Cardiac muscle cell (in vitro differentiated cells and primary cell): ENCODE measurements at places on chromosomes 12 and 14. TPM values are rescaled to one million over a fixed set of nuclear protein-coding genes. Genes with fewer than 3 reads are reported as not detected.

The TAS2R42 gene
- not detected in 2 replicates for total RNA-seq

The OR4K2 gene
- not detected in 2 replicates for total RNA-seq

The ARMH4 gene
- total RNA-seq: 28.5 and 64.6 TPM in 2 replicates

The TPH2 gene
- not detected in 2 replicates for total RNA-seq

The CCDC196 gene
- not detected in 2 replicates for total RNA-seq

The ASB8 gene
- total RNA-seq: 41.2 and 47.9 TPM in 2 replicates

The RASAL1 gene
- 0.32 and 0.33 TPM in 2 replicates for total RNA-seq

The GYS2 gene
- not detected in 2 replicates for total RNA-seq

The FOXG1 gene
- total RNA-seq: 0.11 TPM in 1 of 2 replicates, not detected in the other

DNA sequence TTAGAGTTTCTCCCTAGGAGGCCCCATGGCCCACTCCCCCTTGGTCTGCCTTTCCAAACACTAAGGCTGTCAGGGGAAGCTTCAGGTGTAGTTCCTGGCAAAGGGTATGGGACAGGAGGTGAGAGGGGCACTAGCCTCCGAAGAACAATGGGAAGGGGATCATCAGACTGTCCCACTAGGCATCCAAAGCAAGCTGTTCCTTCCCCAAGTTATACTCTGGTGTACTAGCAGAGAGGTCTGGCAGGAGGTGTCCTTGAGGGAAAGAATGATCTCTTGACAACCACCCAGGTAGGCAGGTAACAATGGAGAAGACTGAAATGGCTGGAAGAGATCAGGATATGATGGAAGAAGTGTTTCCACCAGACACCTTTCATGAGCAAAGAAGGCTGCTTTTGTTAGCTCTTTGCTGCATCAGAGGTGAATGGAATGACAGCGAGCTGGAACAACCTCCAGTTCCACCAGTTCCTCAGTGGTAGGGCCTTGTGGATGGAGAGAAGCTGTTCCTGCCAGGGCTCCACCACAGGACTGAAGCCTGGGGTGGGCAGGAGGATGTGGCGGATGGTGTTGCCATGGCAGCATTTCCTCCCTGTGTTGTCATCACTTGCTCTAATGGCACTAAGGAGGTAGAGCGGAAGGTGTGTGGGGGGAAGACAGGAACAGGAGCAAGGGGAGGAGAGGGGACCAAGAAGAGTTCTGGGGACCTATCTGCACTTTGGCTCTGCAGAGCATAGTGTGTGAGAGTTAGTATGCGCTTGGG lies 2.3 kb upstream of the AGAP2 start:
- no peak for DNase-seq

DNA sequence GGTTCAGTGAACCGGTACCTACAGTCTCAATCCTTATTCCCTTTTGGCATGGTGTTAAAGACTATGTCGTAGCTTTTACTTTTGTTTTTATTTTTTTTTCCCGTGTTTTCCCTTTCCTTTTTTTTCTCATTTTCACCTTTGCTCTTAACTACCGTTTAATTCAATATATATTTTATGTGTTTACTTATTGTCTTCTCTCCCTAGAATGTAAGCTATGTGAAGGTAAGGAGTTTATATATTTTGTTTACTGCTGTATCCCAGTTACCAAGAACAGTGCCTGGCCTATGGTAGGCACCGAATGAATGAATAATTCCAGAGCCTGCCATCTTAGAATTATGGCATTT lies 261 bp upstream of the MLH3 start:
- no peak for DNase-seq

DNA sequence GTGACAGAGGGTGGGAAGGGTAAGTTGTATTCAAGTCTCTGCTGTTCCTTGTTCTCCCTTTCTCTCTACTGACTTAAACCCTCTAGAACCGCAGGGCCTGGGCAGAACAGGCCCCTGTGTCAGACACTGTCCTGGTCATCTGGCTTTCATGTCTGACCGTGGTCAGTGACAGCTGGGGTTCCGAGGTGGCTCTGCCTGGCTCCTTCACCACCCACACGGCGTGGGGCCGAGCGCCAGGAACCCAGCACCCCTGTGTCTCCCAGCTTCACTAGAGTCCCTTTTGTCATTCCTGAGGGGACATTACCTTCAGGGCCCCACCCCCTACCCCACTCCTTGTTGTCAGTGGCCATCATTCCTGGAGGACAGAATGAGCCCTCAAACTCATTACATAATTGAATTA lies 168.9 kb downstream of the ADGRD1 start:
- DNase-seq: no peak

DNA sequence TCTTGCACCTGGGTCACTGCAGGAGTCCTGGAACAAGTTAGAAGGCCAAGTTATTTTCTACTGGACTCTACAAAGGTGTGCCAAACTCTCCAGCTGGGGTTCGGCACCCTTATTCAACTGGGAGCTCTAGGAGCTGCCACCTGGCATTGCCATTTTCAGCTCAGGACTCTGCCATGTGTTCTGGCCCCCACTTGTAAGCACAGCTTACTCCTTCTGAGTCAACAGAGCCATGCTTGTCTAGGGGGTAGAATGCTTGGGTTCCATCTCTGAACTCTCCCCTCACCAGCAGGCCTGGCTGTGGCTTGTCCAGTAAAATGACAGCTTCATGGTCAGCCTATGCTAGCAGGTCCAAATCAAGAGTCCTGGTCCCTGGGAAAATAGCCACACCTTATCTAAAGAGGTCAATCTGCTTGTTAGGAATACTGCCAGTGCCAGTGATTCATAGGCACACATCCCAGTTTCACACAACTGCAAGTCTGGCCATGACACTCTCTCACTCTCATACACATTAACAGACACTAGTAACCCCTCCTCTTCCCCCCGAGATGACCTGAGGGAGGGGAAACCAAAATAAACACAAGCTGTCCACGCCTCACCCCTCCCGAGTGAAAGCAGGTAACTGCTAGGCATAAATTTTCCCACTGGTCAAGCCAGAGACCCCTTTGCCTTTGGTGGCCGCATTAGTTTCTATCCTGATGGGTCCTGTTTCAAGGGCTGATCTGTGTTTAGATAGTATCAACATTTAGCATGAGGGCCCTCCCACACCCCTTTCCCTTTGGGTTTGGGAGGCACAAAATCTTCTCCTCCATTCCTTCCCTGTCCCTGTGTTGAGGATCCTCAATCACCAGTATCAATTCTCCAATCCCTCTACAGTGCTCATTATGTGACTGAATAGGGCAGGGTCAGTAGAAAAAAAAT lies 182.3 kb upstream of the GZMB start:
- DNase-seq: no peak

- no peak for DNase-seq
Measured at GRCh38 chr14:62093736-62094135, 331.5 kb downstream of the SNAPC1 start.

GRCh38 chr14:96030108-96030760 lies 8.9 kb upstream of the C14orf132 start:
- no peak for DNase-seq

DNA sequence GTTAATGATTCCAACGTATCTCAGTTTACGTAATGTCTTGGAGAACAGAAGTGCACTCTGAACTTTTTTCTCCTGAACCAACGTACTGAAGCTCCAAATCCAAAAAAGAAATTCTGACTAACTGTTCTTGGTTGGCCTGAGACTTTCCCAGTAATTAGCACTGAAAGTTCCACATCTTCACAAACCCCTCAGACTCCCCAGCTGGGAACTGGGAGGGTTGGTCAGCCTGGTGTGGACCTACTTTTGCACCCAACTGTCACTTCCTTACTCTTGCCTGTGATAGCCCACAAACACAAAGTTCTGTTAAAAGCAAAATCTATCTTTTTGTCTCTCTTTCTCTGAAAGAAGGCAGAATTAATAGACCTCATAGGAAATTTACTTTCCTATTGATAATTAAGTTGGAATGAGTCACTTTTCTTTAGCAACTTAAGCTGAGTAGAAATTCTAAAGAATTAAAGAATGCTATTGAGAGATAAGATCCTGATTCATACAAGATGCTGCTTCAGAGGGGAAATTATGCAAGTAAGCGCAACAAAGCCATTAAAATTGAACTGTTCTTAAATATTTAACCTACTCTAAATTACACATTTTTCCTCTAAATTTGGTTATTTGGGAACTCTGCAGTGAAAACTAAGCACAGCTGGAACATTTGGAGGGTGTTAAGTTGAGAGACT lies 155.0 kb downstream of the EPS8 start:
- no peak for DNase-seq

GRCh38 chr14:91021991-91022621 lies 38.3 kb downstream of the RPS6KA5 start:
- DNase-seq: no peak

DNA sequence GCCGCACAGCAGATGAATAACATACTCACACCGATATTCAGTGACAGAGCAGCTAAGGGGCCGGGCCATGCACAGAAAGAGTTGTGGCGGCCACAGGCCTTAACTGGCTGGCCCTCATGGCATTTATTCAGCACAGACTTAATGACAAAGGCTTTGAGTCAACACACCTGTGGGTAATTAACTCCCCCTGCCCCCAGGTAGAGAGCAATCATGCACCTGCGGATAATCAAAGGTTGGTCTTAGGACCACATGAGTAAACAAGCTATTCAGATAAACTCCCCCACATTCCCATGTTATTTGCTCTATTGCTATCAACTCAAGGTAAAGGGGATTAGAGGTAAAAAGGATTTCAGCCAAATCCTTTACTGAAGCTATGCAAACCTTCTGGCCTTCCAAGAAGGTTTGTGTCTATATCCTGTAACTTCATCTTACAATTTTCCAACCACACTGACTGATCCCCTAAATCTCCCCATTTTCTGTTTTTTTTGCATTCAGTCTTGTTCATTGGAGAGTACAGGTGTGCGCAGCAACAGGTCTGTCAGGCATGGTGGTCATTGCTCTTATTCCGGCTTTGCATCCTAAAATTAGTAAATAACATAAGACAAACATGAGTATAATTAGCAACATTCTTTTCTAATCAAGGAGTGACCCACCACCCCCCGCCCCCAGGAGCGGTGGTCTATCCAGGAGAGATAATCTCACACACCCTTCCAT lies 16.9 kb upstream of the BLTP3B start:
- DNase-seq: no peak

- DNase-seq: peak; percentile 26
Measured at GRCh38 chr14:55416866-55417265, 5.2 kb upstream of the ATG14 start.

- no peak for DNase-seq
Measured at GRCh38 chr12:132588821-132589669, 21.3 kb downstream of the LRCOL1 start.

DNA sequence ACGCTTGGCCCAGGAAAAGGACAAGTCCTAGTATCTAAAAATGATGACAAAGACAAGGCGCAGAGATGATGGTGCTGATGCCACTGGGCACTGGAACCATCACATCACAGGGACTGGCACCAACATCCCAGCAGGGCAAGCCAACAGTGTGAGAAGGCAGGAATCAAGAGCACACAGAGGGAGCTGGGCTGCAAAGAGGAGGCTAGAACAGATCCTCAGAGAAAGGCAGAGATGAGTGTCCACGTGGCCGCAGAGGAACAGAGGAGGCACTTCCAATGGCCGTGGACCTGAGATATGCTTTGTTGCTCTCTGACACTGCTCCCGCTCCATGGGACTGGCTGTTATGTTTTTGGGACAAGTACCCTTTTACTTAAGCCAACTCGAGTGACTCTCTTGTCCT lies 17.9 kb downstream of the FOXN3 start:
- no peak for DNase-seq

DNA sequence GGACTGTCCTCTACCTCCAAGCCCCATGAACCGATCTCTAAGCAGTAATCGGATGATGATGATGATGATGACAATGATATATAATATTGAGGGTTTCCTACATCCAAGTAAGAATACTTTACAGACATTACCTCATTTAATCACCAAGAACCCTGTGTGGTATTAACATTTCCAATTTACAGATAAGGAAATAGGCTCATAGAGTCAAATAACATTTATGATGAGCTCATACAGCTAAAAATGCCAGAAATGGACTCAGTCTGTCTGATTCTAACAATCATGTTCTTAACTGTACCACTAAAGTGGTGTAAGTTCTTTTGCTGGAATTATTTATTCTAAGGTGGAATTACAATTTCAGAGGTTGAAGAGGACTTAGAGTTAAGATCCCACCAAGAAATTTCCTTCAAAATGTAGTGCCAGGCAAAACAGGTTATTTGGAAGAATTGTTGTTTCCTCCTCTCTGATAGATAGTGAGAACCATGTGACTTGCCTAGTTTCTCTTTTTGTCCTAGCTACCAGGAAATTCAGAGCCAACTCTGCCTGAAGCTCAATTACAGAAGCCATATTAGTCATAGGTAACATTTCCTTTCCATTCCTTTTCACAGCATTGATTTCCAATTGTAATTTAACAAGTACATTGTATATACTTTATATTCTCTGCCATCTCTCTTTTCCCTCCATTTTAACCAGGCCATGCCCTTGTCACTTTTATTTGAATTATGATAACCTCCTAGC lies 23.8 kb upstream of the CCDC175 start:
- DNase-seq: no peak

DNA sequence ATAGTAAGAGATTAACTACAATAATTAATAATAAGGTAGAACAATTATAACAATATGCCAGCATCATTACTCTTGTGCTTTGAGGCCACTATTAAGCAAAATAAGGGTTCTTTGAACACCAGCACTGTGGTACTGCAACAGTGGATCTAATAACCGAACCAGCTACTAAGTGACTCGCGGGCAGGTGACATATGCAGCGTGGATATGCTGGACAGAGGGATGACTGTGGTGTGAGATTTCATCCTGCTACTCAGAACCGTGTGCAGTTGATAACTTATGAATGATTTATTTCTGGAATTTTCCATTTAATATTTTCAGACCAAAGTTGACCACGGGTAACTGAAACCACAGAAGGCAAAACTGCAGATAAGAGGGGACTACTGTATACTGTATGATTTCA lies 34.4 kb downstream of the BMAL2 start:
- peak; percentile 9 for DNase-seq

GRCh38 chr12:63450816-63451215 lies 217.5 kb downstream of the DPY19L2 start:
- no peak for DNase-seq

- no peak for DNase-seq
Measured at GRCh38 chr12:48183876-48184548, 568 bp downstream of the CCDC184 start.

DNA sequence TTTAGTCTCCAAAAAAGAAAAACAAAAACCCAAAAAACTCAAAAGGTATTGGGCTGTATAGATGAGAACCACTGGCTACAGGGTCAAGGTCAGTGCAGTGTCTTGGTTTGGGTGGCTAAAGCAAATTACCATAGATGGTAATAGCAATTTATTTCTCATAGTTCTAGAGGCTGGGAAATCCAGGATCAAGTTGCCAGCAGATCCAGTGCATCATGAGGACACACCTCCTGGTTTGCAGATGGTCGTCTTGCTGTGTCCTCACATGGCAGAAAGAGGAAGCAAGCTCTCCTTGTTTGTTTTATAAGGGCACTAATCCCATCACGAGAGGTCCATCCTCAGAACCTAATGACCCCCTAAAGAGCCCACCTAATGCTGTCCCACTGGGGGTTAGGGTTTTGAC lies 11.2 kb downstream of the COX14 start:
- DNase-seq: no peak
